ENCODE measurements at places on chromosomes 12 and 14. TPM values are rescaled to one million over a fixed set of nuclear protein-coding genes. Genes with fewer than 3 reads are reported as not detected.

Gene EIF2S3B
- 0.34 TPM for total RNA-seq

Gene AKAP5
- total RNA-seq = under 0.01 TPM

Gene RDH12
- total RNA-seq = 0.16 TPM

Gene KRT3
- total RNA-seq = not detected

Gene TMEM116
- 6.6 TPM for total RNA-seq

Gene TMEM233
- total RNA-seq = not detected

Gene STAC3
- total RNA-seq = 0.63 TPM

Gene FOXM1
- 1.3 TPM for total RNA-seq

Gene SPTLC2
- total RNA-seq = 17.2 TPM

Gene WSCD2
- not detected for total RNA-seq

Gene SDR9C7
- not detected for total RNA-seq

Gene DHH
- total RNA-seq = 0.17 TPM

Gene ANO2
- total RNA-seq = not detected

Gene SLC25A47
- not detected for total RNA-seq

Gene C1S
- 378 TPM for total RNA-seq

Gene IL22
- total RNA-seq = not detected

Gene TBX3
- 20.5 TPM for total RNA-seq

Gene FAIM2
- 3.3 TPM for total RNA-seq

Gene PITPNM2
- 7.3 TPM for total RNA-seq

Data from bronchial smooth muscle cell (primary cell).